PC-9 (cell line): ENCODE measurements at places on chromosomes 5 and 9.
A peak's percentile ranks its signal among the peaks of the same experiment; 100 is the strongest.

- DNase-seq, result no peak
Measured at GRCh38 chr9:136614372-136614922, 48.3 kb upstream of the EGFL7 start.

DNA sequence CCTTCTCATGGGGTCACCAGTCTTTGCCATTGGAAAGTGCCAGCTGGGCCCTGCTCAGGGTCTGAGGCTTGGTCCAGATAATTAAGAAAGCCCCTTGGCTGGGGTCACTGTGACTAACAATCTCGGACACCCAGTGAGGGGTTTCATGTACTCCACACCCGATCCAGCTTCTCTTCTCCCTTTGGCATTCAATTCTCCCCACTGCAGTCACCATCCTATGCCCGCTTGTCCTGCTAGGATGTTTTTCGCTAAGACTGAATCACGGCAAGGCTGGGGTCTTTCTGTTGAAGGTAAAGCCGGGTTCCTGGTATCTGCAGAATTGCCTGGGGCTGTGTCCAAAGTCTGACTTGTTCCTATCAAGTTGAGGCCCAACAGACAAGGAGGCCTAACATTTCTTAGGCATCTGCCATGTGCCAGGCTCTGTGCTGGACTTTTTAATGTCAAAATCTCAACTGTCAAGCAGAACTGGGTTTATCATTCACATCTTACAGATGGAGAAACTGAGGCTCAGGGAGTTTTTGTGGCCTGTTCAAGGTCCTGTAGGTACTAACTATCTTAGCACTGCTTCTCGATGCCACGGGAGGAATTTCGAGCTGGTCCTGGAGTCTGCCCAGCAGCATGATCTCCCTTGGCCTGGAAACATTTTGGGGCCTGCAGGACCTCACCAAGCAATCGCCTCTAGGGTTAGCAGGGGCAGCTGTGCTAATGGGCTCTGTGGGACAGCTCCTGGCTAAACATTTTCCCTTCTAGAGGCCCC is 142.0 kb upstream of the ALDH1B1 start:
- DNase-seq, result no peak

GRCh38 chr9:107832871-107833270 is 343.3 kb upstream of the KLF4 start:
- DNase-seq, result no peak

- no peak for DNase-seq
Measured at GRCh38 chr5:86858442-86858841, 240.7 kb downstream of the COX7C start.

- peak; percentile 73 for DNase-seq
Measured at GRCh38 chr5:172443441-172444109, 10.8 kb downstream of the SH3PXD2B start.

- DNase-seq, result no peak
Measured at GRCh38 chr9:22244139-22245011, 202.2 kb upstream of the DMRTA1 start.

GRCh38 chr5:169171515-169171914 is 129.4 kb downstream of the SLIT3 start:
- DNase-seq, result no peak

DNA sequence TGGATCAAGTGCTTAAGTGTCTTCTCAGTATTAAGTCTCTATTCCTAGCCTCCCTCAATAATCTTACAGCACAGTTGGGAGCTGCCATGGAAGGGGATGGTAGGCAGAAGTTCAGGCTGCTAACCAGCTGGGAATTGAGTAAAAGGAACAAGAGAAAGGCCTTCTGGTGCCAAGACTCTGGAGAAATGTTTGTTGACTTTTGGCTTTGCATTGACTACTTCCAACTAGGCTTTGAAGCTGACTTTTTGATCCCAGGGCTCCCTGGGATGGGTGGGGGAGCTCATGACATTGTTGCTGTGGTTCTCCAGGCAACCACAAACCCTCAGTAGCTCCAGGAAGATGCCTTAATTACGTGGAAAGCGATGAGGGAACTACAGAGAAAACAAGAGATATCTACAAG is 85.2 kb upstream of the HTR4 start:
- no peak for DNase-seq

- peak; percentile 53 for DNase-seq
Measured at GRCh38 chr9:32291370-32291769, 93.1 kb upstream of the ACO1 start.

GRCh38 chr9:78311886-78312524 is 15.1 kb downstream of the PSAT1 start:
- no peak for DNase-seq

GRCh38 chr9:70609542-70610286 is 195.3 kb upstream of the KLF9 start:
- no peak for DNase-seq

DNA sequence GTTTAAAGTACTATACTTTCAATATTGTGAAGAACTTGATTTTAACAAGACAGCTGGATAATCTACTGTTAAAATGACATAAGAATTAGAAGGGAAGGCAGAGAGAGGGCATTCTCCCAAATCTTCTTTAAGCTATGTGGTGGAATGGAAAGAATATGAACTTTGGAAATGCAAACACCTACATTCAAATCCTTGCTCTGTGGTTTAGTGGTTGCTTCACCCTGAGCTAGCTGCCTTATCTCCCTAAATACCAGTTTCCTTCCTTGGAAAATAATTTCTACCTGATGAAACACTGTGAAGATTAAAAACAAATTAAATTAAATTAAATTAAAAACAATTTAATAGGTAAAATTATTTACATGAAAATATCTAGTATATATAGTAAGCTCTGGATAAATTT is 98.5 kb downstream of the GPR21 start:
- DNase-seq, result no peak

DNA sequence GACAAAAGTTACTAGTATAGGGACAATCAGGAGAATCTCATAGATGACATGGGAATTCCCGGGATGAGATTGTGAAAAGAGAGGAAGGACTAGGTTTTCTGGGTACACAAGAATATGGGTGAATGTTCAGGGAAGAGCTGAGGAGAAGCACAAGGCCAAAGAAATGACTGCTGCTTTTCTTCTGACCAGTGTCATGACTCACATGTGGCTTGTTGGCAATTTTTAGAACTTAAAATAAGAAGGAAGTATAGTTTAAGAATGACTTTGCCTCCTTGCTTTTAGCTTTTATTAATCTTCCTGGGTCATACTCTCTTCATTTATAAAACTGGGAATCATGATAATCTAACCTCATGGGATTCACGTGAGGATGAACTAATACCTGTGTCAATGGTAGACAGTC is 652.4 kb upstream of the MEF2C start:
- no peak for DNase-seq

DNA sequence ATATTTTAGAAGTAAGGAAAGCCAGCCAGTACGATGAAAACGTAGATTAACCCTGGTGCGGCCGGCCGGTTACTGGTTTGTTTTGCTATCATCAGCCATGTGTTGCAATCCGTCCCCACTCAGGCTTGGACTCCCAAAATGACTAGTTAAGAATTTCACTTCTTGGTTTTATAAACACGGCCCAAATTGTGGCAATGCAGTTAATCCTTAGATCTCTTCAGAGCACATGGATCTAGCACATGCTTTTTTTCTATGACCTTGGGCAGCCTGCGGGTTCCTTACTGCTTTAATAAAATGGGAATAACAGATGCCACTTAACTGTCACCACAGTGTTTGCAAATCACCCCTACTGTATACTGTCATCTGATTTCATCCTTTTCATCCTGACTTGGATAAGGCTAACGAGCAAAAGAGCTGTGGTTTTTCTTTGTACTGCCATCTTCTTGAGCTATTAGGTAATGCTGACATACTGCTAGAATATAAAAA is 1.5 kb downstream of the NDFIP1 start:
- DNase-seq, result no peak

DNA sequence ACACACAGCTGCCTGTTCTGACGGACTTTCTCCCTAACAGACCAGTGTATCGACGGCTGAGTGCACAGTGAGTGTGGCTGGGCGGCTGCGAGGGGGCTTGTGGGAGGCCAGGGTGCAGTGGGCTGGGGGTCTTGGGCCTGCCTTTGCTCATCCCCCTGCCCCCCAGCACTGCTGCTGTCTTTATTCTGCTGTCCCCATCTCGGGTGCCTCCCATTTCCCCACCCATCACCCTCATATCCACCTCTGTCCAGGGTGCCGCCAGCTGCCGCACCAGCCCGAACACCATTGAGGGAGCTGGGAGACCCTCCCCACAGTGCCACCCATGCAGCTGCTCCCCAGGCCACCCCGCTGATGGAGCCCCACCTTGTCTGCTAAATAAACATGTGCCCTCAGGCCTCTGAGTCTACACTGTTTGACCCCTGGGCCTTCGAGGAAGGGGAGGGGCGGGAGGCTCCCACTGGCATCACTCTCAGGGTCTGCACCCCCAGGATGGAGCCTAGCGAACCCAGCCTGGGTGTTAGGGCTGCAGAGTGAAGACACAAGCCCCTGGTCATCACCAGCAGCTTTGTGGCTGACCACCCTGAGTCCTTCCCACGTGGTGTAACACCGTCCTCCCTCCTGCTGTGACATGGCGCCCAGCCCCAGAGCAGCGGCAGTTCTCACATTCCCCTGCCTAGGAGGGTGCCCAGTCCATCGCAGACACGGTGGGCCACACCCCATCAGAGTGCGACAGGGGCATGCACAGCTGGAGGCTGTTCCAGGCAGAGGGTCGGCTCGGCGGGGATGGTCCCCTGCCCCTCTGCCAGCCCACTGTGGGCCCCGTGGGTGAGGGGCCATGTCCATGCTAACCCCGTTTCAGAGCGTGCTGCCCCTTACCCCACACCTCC is 4.0 kb downstream of the LCN2 start:
- no peak for DNase-seq

DNA sequence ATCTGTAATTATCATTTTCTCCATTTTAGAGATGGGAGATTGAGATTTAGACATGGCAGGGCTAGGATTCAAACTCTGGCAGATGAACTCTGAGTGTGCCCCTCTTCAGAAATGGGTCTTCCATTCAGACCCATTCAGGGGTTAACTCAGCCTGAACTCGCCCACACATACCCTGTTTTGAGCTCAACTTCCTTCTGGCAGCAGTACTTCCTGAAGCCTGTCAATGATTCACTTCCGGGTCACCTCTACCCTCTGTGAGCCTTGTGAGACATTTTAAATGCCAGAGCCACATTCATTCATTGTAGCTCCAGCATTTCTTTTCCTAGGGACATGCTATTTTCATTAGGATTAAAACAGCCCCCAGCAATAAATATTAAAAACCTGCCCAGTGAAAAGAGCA is 209.3 kb upstream of the SLC24A2 start:
- DNase-seq, result no peak

- no peak for DNase-seq
Measured at GRCh38 chr5:171315386-171315891, 6.4 kb downstream of the TLX3 start.

- DNase-seq, result no peak
Measured at GRCh38 chr5:59037041-59037440, 454.2 kb downstream of the RAB3C start.
